Activated T-cell treated with anti-CD3 and anti-CD28 coated beads for 24 hours (primary cell): ENCODE measurements at places on chromosomes 12 and 14.
A peak's percentile ranks its signal among the peaks of the same experiment; 100 is the strongest.

DNA sequence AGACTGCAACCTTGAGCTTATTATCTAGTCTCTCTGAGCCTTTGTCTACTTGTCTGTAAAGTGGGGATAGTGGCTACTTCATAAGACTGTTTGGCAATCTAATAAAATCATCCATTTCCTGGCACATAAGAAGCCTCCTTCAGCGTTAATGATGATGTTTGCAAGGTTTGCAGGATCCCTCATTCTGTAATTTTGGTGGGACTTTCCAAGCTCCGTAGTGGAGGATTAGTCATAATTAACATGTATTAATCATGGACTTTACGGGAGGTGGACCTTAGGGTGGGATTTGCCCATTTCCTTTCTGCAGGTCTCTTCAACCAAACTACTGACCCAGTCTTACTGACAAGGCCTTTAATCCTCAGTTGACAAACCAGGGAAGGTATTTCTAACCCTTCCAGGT, 66.2 kb downstream of the NTF3 start:
- no peak for DNase-seq

DNA sequence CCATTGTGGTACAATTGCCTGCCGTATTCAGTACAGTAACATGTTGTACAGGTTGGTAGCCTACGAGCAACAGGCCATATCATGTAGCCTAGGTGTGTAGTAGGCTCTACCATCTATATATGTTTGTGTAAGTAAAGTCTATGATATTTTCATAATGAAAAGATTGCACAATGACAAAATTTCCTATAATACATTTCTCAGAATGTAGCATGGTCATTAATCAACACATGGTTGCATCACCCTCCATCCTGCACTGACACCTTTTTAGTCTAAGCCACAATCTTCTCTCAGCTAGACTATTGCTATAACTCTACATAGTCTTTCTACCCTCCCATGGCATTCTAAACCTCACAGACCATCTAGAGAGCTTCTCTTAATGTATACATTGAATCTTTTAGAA, 158.5 kb upstream of the HMGA2 start:
- DNase-seq = no peak

DNA sequence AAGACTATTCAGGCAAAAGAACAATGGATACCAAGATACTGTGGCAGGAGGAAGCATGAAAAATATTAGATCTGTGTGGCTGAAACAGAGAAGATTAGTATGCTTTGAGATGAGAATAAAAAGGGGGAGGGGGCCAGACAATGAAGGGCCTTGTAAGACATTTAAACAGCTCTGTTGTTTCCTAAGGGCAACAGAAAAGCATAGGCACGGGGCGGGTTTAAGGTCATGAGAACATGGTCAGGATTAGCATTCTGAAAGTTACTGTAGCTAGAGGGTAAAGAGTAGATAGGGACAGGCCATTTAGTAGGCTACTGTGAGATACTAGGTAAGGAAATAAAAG, 18.6 kb downstream of the INTS13 start:
- DNase-seq = no peak

DNA sequence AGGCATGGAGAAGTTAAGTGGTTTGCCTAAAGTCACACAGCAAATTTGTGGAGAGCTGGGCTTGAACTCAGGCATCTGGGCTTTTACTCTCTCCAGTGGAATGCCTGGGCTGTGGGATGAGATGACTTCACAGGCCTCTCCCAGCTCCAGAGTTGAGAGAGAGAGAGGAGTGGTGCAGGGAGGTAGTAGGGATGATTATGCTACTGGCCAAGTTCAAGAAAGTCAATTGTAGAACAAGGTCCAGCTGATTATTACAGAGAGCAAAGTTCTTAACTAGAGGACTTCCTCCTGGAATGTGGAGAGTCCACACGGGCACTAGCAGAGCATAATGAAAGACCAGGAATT, 769 bp upstream of the EMP1 start:
- no peak for DNase-seq

GRCh38 chr12:96036765-96037455, 1.5 kb upstream of the LTA4H start:
- no peak for DNase-seq

GRCh38 chr12:98533723-98534251, 18.4 kb downstream of the TMPO start:
- no peak for DNase-seq

DNA sequence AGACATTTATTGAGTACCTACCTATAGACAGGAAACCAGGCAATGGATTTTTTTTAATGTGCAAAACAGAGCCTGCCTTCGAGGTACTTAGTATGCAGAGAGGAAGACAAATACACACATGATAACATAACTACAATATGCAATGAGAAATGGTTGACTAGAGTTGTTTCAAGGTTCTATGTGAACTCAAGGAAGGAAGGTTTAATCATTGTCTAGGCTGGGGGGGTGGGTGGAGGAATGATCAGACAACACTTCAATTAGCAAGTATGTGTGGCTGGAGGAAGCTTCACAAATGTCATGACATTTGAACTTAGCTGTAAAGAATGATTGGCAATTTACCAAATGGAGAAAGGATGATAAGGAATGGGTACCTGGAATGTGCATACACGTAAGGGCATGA, 985.3 kb downstream of the FLRT2 start:
- no peak for DNase-seq

DNA sequence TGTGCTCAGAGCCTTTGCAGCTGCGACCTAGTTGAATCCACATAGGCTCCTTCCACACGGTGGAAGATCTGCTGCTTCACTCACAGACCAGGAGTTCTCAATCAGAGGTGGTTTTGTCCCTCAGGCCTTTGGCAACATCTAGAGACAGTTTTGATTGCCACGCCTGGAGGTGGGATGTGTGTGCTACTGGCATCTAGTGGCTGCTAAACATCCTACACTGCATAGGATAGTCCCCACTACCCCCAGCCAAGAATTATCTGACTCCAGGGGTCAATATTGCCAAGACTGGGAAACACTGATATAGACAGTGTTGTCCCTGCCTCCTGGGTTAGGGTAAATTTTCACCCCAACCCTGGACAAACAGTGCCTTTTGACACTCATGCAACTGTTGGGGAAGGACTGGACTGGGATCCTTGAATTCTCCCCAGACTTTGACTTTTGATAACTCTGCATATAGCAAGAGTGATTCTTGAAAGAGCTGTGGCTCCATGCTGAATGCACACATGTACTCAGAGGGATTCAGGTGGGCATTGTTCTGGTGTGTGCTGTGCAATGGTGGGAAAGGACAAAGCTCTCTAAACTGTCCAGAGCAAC, 39.8 kb downstream of the BAZ2A start:
- DNase-seq = no peak

DNA sequence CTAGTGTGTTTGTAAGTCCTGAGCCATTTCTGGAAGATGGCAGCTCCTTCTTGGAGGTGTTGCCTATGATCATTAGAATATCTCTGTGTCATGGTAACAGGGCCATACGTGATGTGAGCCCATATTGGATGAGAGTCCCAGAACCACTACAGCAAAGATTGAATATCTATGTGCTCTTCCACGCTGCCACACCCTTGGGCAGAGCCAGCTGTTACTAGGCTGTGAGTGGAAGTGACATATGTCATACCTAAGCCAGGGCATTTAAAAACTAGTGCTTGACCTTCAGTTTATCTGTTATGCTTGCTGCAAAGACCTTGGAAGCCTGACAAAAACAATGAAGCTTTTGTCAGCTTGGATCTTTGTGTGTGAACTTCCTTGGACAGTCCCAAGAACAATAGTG, 495.1 kb upstream of the CCDC196 start:
- no peak for DNase-seq

DNA sequence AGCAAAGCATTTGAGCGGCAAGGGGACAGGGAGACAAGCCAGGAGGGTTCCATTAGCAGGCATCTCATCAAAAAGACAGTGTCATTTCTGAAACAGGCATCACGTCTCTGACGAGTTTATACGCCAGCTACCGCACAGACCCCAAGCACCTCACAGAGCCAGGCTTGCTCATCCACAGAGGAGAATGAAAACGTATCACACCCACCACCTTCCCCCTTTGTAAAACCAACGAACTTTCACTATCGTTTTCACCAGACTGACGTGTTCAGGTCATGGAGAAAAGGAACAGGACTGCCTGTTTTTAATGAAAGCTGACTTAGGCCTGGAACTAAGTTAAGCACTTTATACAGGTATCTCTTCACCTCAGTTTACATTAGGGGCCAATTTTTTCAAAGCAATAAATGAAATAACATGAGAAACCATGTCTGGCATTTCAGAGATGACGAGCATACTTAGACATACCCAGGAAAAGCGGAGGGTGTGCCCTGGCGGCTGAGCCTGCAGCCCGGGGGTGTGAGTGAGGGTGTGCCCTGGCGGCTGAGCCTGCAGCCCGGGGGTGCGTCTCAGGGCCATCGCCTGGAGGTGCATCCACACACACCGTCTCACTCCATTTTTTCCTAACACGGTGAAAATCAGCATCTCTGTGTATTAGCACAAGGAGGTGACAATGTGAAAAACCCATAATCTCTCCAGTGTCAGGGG, 41.9 kb downstream of the STX2 start:
- DNase-seq = peak; percentile 23

DNA sequence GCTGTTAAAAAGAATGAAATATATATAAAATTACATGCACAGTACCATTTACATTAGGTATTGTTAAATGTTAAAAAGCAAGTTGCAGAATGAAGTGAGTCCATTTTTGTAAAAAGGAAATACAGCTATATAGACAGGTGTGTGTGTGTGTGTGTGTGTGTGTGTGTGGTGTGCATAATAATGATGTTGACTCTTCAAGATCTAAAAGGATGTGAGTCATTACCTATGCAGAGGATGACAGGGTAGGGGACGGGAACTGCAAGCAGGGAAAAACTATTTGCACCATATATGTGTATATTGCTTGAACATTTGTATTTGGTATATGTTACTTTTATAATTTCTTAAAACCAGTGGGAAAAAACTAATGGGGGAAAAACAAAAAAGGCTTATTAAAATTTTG, 3.1 kb downstream of the C14orf39 start:
- DNase-seq = no peak

GRCh38 chr14:67580336-67581171, 19.5 kb downstream of the PIGH start:
- DNase-seq = no peak

- no peak for DNase-seq
These were observed 67.7 kb downstream of the EPS8 start for GRCh38 chr12:15721316-15722115.

DNA sequence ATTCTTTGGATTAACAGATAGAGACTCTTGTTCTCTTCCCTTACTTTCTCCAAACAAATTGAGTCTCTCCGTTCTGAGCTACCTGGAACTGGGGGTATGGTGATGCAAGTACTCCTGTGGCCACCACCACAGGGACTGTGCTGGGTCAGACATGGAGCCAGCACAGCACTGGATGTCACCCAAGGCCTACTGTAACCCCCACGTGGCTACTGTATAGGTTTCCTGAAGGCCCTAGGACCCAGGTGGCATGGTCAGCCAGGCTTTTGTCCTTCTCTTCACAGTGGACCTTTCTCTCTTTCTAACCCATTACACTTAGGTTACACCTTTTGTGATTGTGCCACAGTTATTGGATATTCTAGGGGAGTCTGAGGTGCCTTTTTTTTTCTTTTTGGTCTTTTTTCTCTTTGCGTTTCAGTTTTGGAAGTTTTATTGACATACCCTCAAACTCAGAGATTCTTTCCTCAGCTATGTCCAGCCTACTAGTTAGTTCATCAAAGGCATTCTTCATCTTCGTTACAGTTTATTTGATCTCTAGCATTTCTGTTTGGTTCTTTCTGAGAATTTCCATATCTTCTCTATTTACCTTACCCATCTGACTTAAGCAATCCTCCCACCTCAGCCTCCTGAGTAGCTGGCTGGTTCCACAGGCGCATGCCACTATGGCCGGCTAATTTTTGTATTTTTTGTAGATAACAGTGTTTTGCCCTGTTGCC, 6.0 kb upstream of the KLHDC2 start:
- DNase-seq = no peak

- DNase-seq = no peak
These were observed 7.9 kb upstream of the NAA25 start for GRCh38 chr12:112116232-112117060.
